T-helper 2 cell (primary cell): ENCODE measurements at places on chromosomes 4 and X.

DNA sequence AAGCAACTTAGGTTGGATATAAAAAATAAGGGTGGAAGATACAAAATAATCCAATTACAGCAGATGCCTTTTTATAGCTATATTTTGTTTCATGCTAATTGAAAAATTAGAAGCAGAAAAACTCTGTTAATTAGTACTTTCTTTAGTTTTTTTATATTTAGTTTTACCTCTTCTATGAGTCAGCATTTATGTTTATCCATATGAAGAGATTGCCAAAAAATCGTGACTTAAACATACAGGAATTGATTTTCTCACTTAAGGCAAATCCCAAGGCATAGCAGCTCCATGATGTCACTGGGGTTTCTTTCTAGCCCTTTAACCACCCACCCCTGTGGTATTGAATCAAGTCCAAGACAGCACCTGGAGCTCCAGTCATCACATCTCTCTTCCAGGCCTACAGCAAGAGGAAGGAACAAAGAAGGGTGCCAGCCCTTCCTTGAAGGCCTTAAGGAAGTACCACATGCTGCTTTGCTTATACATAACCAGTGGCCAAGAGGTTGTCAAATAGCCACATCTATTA is 365.8 kb upstream of the TENM3 start:
- DNase-seq = no peak

DNA sequence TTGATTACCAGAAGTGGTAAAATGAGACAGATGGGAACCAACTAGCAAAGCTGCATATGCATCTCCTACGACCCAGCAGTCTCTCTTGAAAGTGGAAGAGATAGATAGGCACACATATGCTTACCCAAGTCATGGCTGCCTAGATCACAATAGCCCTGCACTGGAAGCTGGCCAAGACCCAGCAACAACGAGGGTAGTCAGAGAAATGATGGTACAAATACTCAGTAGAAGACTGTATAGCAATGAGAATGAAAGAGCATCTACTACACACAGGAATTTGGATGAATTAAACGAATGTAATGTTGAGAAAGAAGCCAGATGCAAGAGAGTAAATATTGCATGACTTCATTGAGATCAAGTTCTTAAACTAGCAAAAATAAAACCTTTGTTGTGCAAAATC is 100.3 kb upstream of the FAT1 start:
- no peak for DNase-seq

- no peak for DNase-seq
Observed at GRCh38 chr4:113525521-113525920, 236.0 kb downstream of the CAMK2D start.

DNA sequence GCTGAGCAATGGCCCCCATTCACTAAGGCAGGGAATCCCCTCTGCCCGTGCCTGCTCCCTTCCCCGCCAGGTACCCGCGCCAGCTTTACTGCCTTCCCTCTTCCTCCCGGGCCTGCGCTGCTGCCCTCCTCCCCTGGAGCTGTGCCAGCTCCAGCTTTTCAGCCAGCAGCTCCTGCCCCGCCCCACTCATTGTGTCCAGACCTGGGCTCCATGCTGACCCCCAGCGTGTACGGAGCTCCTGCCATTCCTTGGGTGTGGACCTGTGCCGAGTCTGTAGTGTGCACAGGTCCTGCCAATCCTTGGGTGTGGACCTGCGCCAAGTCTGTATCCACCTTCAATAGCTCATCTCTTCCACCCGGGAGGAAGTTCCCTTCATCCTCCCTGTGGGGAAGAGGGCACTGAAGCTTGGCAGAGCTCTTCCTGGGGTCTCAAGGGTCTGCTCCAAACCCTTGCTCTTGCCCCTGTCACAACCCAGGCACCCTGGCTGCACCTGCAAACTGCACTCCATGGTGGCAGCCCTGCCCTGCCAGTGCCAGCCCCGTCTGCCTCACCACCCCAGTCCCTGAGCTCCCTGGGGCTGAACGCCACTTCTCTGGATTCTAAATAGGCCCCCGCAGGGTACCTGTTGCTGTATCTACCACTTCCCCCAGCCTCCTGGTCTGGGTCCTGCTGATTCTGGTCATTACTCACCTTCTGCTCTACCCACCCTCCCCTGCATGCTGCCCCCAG is 63.9 kb downstream of the TRMT44 start:
- DNase-seq = no peak

GRCh38 chr4:142406499-142406835 is 439.6 kb downstream of the INPP4B start:
- no peak for DNase-seq

- no peak for DNase-seq
Observed at GRCh38 chr4:98945297-98945850, 16.4 kb upstream of the EIF4E start.
